ENCODE measurements at places on chromosomes 7 and 10.

GRCh38 chr7:47944536-47945260 is 3.6 kb downstream of the PKD1L1 start:
- DNase-seq = no peak

- DNase-seq = no peak
Measured at GRCh38 chr7:6571160-6571779, 6.0 kb upstream of the ZDHHC4 start.

- DNase-seq = no peak
Measured at GRCh38 chr10:102457591-102458150, 6.3 kb upstream of the C10orf95 start.

DNA sequence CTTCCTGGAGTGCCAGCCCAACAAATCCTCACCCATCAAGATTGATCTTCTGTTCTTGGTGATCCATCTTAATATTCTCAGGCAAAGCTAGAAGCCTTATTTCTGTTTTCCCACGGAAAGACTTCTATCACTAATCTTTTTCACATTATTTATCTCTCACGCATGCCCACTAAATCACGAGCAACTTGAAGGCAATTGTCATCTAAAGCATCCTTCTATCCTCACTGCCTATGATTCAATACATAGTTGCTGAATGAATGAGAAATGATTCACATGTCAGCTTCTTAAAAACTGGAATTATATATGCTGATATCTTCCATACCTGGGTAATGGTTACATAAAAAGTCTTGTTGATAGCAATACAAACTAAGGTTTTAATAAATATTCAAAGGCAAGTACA is 12.6 kb upstream of the COL1A2 start:
- DNase-seq = no peak

GRCh38 chr7:81414411-81414810 is 355.4 kb downstream of the HGF start:
- DNase-seq = no peak

GRCh38 chr10:3887885-3888476 is 103.0 kb upstream of the KLF6 start:
- DNase-seq = no peak

DNA sequence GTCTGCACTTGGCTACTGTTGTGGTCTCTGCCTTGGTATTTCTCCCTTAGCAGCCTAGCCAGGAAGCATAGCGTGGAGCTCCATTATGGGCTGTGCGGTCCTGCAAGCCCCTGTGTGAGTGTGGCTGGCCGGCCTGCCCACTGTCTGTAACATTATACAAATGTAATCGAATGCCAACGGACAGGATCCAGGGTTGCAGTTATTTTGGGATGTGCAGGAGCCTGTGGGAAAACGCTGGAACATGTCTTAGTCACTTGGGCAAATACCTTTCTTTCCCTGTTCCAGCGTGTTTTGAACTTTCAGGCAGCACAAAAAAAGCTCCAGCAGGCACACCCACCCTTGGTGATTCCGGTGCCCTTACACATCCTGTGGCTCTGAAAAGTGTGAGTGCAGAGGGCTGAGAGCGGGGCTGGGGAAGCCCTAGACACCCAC is 29.5 kb downstream of the BAG3 start:
- no peak for DNase-seq

DNA sequence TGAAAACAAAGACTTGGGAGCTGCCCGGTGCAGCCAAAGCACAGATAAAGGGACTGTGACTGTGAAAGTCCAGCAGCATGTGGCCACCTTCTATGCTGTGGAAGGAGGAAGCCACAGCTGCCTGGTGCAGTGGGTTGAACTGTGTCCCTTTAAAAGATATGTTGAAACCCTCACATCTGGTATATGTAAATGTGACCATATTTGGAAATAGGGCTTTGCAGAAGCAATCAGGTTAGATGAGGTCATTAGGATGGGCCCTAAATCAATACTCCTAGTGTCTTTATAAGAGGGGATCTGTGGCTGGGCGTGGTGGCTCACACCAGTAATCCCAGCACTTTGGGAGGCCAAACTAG is 136.9 kb downstream of the GLI3 start:
- no peak for DNase-seq

DNA sequence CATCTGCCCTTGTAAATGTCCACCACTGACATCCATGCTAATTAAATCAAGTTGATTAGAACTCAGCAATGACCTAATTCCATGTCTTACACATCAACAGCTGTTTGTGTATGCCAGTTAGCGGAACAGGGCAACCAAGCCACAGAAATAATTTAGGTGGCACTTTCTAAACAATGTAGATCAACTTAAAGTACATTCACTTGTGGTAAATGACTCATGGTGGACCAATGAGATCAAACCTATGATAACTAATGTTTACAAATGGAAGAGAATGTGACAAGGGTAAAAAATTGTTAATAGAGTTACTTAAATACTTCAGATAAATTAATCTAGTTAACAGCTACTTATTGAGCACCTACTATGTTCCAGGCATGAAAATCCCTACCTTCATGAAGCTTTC is 63.1 kb upstream of the ICA1 start:
- DNase-seq = no peak

- DNase-seq = peak; percentile 63
Measured at GRCh38 chr10:72126184-72126871, 38.0 kb upstream of the SPOCK2 start.

DNA sequence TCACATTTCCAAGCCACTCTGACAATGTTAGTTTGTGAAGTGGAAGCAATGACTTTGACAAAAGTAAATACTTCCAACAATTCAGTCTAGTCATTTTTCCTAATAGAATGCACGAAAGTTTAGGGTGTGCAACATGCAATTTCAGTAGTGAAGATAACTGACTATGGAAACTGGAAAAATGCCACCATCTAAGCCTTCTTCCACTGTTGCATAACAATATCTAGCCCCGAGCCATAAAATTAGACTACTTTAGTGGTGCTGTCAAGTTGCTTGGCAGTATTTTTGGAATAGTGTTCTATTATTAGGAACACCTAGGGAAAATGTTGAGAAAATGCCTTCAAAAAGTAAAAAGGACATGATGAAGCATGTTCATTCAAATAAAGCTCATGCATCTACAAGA is 17.9 kb downstream of the SEMA3A start:
- DNase-seq = no peak

DNA sequence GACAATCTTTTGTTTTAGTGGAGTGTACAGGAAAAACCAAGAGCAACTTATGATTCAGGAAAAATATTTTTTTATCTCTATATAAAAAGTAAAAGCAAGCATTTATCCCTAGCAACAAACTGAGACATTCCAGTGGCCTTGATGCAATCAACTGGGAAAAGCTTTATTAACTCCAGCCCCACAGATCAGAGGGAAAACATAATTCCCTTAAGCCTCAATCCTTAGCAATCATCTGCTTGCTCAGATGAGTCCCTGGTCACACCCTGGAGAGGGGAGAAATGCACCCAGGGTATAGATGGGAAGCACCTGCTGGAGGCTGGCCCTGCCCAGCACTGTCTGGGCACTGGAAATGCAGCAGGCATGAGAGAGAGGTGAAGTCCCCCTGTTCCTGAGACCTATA is 636.6 kb downstream of the TNS3 start:
- no peak for DNase-seq

- DNase-seq = no peak
Measured at GRCh38 chr10:52900593-52900992, 128.0 kb upstream of the MBL2 start.

DNA sequence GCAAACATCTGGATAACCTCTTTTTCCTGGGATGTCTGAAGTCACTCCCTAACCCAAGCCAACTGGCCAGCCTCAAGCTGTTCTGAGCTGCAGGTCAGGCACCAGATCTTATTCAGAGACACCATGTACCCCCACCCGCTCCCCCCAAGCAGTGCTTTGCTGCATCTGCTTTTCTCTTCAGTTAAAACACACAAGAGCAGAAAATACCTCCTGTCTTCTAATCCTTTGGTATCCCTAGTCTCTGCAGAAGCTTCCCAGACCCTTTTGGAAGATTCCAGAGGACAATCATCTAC is 3.0 kb downstream of the ZNF488 start:
- no peak for DNase-seq

GRCh38 chr10:124076148-124076733 is 17.2 kb downstream of the CHST15 start:
- DNase-seq = no peak

GRCh38 chr7:44329081-44329480 is 3.7 kb upstream of the CAMK2B start:
- no peak for DNase-seq

GRCh38 chr10:5585517-5586206 is 60.9 kb downstream of the CALML3 start:
- DNase-seq = no peak

- no peak for DNase-seq
Measured at GRCh38 chr10:122056431-122057094, 67.6 kb downstream of the TACC2 start.

GRCh38 chr7:147498081-147498480 is 1092.5 kb upstream of the C7orf33 start:
- DNase-seq = no peak

DNA sequence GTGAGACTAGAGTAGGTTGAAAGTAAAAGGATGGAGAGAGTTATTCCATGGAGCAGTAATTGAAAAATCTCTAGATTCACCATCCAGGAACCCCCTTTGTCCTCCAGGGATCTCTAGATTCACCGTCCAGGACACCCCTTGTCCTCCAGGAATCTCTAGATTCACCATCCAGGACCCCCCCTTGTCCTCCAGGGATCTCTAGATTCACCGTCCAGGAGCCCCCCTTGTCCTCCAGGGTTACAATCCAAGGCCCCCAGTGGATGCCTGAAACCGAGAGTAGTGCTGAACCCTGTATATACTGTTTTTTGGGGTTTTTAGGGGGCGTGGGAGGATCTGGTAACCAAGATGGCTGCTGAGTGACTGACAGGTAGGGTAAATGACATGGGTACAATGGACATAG is 38.3 kb upstream of the PPP2R2D start:
- DNase-seq = no peak

GRCh38 chr7:123846217-123846891 is 1.4 kb downstream of the HYAL4 start:
- no peak for DNase-seq

DNA sequence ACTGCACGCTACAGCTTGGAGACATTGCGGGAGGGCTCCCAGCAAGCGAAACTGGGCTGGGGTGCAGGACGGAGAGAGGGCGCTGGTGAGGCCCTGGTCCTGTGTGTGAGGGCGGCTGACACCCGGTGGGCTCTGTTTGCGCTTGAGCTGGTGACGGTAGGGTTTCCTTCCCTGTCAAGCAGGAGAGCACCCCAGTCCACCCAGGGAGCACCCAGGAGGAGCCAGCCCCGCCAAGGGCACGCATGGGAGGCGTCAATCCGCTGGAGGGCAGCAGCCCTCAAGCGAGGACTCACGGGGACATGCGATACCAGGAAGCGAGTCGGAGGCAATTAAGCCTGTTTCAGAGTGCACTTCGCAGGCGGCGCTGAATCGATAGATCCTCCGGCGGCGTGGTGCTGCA is 109.4 kb downstream of the MAD1L1 start:
- no peak for DNase-seq

GRCh38 chr10:80596391-80597257 is 58.9 kb downstream of the SH2D4B start:
- peak; percentile 36 for DNase-seq

DNA sequence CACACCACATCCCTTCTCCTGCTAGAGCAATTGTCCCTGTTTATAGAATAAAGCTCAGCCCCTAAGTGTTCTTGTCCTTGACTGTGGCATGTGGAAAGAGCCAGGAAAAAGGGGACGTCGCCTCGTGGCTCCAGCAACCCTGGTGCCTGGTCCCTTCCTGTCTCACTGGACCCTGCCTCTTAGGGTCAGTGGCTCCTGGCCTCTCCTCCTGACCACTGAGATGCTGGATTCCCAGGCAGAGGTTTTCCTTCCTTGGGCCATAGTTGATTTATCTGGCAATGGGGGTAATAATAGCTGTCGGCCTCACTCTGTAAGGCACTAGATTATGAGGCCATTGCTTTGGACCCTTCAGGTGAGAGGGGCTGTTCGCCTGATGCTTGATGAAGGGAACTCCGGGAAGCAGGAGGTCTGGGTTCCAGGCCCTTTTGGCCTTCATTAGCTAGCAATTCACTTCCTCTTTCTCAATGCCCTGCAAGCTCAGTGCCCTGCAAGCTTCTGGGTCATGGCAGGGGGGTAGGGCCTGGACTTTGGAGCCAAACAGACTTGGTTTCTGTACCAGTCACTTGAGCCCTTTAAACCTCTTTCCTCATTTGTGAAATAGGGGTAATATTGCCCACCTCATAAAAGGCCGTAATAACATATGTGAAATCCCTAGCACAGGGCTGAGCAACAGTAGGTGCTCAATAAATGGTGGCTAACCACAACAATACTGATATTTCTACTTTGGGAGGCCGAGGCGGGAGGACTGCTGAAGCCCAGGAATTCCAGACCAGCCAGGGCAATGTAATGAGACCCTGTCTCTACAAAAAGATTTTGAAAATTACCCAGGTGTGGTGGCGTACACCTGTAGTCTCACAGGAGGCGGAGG is 1.1 kb downstream of the ASL start:
- no peak for DNase-seq

Measured in hematopoietic multipotent progenitor cell treated with erythropoietin and hydrocortisone succinate and interleukin-3 and kit ligand, for 17 days (in vitro differentiated cells).